ENCODE measurements at places on chromosomes 6 and 20. TPM values are rescaled to one million over a fixed set of nuclear protein-coding genes. Genes with fewer than 3 reads are reported as not detected.

DNA sequence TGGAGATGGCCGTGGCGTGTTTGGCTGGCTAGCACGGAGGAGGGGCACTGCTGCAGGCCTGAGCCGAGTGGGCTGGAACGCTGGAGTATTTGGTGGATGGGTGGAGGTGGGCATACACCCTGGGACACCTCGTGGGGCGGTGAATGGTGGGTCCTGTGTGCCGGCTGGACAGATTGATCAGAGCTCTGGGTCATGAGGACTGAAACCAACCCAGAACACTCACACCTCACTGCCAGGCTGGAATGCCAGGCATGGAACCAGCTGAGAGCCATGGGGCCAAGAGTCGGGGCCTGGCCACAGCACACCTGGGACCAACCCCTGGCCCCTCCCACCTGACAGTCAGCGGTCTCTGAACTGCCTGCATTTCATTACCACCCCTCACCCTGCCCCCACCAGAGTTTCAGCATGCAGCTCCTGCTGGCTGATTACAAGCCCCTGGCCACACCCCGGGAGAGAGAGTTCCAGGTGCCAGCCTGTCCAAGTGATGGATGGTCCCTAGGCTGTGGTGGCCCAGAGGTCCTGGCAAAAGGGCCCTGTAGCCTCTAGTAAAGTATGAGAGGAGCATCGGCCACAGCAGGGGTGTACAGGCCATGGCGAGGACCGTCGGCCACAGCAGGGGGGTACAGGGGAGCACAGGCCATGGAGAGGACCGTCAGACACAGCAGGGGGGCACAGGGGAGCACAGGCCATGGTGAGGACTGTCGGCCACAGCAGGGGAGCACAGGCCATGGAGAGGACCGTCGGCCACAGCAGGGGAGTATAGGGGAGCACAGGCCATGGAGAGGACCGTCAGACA lies 3.3 kb downstream of the NPBWR2 start:
- no peak for DNase-seq

DNA sequence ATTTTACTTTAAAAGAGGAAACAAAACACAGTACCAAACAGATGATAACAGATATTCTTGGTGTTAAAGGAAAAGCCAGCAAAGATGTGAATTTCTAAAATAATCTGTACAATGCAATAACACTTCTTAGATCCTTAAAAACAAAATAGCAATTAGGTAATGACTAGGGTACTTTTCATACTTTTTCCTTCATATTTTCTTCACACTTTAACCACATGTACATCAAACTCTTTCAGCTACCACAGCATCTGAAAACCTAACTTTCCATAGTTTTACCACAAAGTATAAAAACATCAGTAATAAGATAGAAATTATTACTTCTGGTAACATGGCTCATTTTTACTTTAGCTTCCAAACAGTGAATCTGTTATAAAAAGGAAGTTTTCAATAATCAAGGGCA lies 141.3 kb downstream of the MMS22L start:
- DNase-seq, result no peak

OOEP gene
- total RNA-seq, result 0.22 TPM

- no peak for DNase-seq
Measured at GRCh38 chr6:118529756-118530155, 18.3 kb upstream of the PLN start.

- no peak for DNase-seq
Measured at GRCh38 chr6:136975089-136975715, 53.1 kb downstream of the SLC35D3 start.

GHRH gene
- not detected for total RNA-seq

DNA sequence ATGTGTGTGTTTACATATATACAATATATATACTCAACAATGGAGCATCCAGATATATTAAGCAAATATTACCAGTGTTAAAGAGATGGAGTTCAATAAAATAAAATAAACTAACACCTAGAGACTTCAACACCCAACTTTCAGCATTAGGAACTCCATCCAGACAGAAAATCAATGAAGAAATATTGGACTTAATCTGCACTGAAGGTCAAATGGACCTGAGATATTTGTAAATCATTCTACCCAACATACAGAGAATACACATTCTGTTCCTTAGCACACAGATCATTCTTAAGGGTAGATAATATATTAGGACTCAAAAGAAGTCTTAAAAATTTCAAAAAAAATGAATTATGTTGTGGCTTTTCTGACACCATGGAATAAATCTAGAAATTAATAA lies 832.3 kb upstream of the ADGRB3 start:
- no peak for DNase-seq

- DNase-seq, result no peak
Measured at GRCh38 chr6:122347751-122348150, 51.7 kb upstream of the HSF2 start.

DNA sequence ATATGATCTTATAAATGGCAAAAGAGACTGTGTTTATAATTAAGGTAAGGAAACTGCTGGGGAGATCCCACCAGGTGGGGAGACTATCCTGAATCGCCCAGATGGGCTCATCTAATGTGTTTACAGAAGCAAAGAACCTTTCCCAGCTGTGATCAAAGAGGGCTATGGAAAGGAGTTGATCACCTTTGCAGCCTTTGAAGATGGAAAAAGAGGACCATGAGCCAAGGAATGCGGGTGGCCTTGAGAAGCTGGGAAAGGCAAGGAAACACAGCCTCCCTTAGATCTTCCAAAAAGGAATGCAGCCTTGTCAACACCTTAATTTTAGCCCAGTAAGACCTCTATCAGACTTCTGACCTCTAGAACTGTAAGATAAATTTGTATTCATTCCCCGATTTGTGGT lies 66.5 kb upstream of the ADGRG6 start:
- DNase-seq, result no peak

SMLR1 gene
- total RNA-seq, result not detected

- DNase-seq, result peak; percentile 10
Measured at GRCh38 chr20:37519508-37520418, 1.3 kb upstream of the NNAT start.

DNA sequence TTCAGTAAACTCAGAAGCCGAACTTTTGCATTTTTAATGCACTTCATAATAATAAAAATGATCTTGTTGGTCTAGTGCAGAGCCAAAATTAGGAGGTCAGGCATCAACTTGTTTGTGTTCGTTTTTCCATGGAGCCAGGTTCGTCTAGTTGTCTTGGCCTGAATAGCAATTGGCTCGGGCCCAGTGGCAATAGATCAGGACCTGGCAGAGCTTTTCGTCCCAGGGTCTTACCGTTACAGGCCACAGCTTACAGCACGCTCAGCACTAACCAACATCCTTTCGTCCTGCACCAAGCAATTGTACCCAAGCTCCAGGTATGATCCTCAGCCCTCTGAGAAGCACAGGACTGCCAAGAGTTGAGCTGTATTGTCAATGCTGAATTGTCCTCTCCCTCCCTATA lies 240.5 kb upstream of the PLN start:
- DNase-seq, result no peak

- DNase-seq, result peak; percentile 41
Measured at GRCh38 chr6:161373905-161374451, 100.1 kb upstream of the AGPAT4 start.

GRCh38 chr6:951399-952181 lies 258.7 kb upstream of the EXOC2 start:
- no peak for DNase-seq

PLCB4 gene
- total RNA-seq, result not detected

- no peak for DNase-seq
Measured at GRCh38 chr6:161199850-161200249, 74.0 kb downstream of the AGPAT4 start.

SLC17A9 gene
- total RNA-seq, result 47.6 TPM

DNA sequence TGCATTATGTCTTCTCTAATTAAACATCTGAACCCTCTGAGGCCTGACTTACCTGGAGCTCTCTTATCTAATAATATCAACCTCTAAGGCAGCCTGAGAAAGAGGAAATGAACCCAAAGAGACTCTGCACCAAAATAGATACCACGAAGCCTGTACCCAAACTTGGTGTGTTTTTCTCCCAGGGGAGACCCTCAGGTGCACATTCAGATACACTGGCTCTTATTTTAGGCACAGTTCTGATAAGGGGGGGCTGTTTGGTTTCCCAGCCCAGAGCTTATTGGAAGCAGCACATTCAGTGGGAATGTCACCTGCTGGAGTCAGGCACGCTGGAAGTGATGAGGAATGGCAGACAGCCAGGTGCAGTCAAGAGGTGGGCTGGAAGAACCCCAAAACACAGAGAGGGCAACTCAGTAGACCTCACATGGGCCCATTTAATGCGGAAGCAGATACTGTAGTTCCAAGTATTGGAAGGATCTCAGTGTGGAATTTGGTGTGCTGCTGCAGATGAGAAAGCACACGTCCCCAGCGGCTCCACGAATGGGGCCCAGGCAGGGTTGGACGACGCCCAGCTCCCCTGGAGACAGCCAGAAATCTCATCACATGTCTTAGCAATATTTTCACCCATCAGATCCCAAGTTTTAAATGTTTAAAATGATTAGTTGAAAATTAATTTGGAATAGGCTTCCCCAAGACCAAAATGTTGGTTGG lies 9.7 kb upstream of the CCR6 start:
- DNase-seq, result peak; percentile 52

- DNase-seq, result no peak
Measured at GRCh38 chr20:8082989-8083388, 49.1 kb upstream of the PLCB1 start.

- DNase-seq, result no peak
Measured at GRCh38 chr6:104995989-104996617, 39.2 kb downstream of the LIN28B start.

DNA sequence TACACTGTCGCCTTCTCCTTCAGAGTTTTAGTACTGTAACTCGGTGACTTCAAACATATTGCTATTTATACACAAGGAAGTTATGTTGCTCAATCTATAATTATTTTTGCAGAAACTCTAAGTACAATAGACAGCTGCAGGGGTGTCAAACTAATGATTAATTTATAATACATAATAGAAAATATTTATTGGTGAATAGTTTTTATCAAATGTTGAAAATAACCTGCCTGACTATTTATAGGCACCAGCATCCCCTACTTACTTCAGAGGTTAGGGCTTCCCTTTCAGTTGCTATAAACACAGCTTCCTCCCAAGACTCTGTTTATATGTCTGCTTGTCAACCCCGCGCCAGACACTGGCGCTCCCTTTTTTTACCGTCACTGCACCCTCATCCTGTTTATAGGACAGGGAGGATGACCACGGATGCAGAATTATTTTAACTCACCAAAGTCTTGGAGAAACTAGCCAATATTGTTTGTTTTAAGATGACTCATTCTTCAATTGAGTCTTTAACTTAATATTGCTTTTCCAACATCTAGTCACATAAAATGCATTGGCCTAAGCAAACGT lies 225.0 kb downstream of the ALDH8A1 start:
- no peak for DNase-seq

MAS1 gene
- total RNA-seq, result not detected

DNA sequence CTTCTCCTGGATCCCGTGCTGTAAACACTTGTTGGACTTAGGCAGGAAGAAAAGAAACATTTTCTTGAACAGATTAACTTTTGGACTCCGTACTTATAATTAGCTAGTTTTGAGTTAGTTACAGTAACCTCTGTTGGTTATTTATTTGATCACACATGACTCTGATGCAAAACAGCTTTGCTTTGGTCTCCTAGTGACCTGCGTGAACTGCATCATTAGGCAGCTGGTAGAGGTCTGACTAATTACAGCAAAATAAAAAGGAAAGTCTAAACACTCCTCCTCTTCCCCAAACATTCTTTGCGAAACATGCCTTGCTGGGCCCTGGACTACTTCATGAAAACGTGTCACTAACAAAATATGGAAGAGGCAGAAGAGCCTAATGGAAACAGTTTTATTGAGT lies 61.1 kb upstream of the ZFP64 start:
- no peak for DNase-seq

DNA sequence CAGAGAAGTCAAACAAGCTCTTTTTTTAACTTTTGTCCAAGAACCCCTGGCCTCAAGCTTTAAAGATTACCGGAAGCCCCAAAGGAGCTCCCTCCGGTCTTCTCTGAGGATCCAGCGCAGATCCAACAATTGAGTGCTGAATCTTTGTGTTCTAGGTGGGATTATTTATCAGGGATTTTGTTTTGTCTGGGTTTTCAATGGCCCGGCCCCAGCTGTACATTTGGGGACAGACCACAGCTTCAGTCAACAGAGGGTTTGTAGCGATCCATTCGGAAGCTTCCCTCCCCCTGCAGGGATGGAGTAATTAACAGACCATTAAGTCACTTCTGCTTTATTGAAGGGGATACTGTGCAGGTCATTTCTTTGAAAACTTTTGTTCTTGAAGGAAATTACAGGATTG lies 7.8 kb downstream of the OLIG3 start:
- no peak for DNase-seq

GRCh38 chr20:8401556-8401955 lies 269.5 kb downstream of the PLCB1 start:
- no peak for DNase-seq

- DNase-seq, result no peak
Measured at GRCh38 chr6:52500238-52501129, 76.4 kb downstream of the TRAM2 start.

- no peak for DNase-seq
Measured at GRCh38 chr6:157099912-157100593, 223.3 kb downstream of the TMEM242 start.

DNA sequence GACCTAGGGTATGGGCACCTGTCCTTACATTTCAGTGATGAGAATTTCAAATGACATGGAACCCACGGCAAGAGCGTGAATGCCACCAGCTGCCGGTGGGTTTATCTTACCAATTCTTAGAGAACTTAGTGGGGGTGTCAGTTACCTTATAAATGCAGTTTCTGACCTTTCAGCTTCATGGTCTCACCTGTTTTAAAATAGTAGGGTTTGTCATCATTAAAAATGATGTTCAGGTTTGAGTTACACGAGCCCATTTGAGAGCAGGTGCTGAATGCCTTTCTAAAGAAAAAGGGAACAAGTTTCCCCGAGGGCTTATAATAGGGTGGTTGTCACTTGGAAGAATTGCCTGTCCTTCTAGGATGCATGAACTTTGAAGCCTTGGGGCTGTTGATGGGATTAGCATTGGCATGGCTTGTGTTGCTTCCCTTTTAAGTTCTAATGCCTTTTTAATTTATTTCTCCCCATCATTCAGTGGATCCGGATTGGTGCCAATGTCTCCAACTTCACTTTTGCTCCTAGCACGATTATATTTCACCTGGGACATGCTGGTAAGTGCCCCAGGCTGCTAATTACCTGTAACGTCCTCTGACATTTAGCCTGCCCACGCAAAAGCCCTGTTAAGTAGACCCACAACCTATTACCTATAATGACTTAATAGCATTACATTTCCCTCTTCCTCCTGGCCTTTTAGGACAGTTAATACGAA lies 27.9 kb downstream of the GHRH start:
- no peak for DNase-seq

DNA sequence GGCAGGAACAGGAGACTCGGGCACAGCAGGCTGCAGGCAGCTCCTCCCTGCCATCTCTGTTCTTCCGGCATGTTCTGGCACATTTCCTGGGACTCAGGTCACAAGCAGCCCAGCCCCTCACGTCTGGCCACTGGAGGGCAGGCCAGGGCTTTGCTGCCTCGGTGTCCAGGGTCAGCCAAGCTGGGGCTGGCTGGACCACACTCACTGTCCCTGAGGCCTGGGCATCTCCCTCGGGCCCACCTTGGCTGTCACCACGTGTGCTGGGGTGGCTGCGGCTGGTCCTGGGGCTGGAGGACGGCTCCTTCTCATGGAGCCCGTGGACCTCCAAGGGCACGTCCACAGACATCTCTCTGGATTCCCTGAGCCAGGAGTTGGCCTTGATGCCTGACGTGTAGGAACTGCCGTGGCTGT lies 18.5 kb downstream of the FRMD1 start:
- no peak for DNase-seq

GRCh38 chr6:81814370-81815076 lies 62.0 kb upstream of the TENT5A start:
- no peak for DNase-seq
